ENCODE measurements at places on chromosomes 1 and 21. TPM values are rescaled to one million over a fixed set of nuclear protein-coding genes. Genes with fewer than 3 reads are reported as not detected.

ETV3L gene
- total RNA-seq, result not detected

RPL5 gene
- 601 TPM for total RNA-seq

NPHS2 gene
- total RNA-seq, result not detected

GJA5 gene
- total RNA-seq, result 7.0 TPM

EXOSC10 gene
- total RNA-seq, result 29.7 TPM

NRIP1 gene
- total RNA-seq, result 65.2 TPM

RASAL2 gene
- total RNA-seq, result 5.5 TPM

LYPD8 gene
- total RNA-seq, result not detected

SPRR1A gene
- total RNA-seq, result not detected

MRAP gene
- 0.23 TPM for total RNA-seq

LRRC38 gene
- 9.4 TPM for total RNA-seq

B3GALT5 gene
- total RNA-seq, result 0.06 TPM

EXO5 gene
- 2.9 TPM for total RNA-seq

ARHGEF16 gene
- total RNA-seq, result 0.47 TPM

Measured in psoas muscle (tissue), 8 donors.